ENCODE measurements at places on chromosomes 16 and 17.
A peak's percentile ranks its signal among the peaks of the same experiment; 100 is the strongest.

- DNase-seq: peak; percentile 13
These were observed 2.5 kb downstream of the CIAPIN1 start for GRCh38 chr16:57444711-57445110.

DNA sequence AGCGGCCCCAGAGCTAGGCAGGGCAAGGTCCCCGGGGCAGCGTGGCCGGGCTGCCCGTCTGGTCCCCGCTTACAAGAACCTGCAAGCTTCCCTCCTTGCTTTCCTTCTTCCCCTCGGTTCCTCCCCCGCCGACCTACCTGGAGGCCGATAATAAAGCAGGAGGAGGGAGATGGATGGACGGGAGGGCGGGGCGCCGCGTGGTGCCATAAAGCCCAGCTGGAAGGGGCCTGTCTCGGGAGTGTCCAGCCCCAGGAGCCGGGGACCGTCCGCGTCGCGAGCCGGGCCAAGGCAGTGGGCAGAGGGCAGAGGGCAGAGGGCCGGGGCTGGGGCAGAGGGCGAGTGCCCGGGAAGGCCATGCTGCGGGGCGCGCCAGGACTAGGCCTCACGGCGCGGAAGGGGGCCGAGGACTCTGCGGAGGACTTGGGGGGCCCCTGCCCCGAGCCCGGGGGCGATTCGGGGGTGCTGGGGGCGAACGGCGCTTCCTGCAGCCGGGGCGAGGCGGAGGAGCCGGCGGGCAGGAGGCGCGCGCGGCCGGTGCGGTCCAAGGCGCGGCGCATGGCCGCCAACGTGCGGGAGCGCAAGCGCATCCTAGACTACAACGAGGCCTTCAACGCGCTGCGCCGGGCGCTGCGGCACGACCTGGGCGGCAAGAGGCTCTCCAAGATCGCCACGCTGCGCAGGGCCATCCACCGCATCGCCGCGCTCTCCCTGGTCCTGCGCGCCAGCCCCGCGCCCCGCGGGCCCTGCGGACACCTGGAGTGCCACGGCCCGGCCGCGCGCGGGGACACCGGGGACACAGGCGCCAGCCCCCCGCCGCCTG, at the start of gene BHLHA9:
TSS of gene BHLHA9 (plus strand) at position 235 of the 820 bp plus-strand sequence. CDS start at position 355, 120 bp downstream.
- DNase-seq: no peak

DNA sequence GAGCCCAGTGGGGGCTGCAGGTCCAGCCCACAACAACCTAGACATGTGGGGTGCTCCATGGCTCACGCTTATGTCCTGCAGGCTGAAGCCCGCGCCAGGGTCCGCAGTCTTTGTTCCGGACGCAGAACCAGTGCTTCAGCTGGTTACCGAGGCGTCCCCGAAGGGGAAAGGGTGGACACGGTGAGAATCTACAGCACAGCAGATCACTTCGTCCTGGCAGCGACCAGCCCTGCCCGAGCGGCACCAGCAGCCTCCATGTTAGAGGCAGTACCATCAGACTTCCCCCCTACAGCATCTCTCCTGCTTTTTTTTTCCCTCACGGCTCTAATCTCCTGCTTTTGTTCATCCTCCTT, 1736.4 kb downstream of the TP53TG3F start:
- DNase-seq: no peak

DNA sequence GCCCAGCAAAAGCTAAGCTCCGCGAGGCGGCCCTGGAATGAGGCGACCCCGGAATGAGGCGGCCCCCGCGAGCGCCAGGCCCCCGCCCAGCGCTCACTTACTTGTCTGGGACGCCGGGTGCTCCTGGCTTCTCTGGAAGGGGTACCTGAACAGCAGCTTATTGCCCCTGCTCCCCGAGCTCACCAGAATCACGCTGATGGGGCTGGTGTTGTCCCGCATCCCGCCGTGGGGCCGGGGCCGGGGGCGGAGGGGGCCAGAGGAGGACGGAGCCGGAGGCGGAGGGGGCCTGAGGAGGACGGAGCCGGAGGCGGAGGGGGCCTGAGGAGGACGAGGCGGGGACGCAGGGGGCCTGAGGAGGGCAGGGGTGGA, 440 bp downstream of the NPRL3 start:
- DNase-seq: peak; percentile 20

- no peak for DNase-seq
These were observed at the start of gene SMIM36 for GRCh38 chr17:55510986-55511721. Gene SMIM36, minus strand, starts transcription at chr17:55511452.

GRCh38 chr17:79126139-79126538, 51.5 kb downstream of the ENGASE start:
- peak; percentile 3 for DNase-seq

DNA sequence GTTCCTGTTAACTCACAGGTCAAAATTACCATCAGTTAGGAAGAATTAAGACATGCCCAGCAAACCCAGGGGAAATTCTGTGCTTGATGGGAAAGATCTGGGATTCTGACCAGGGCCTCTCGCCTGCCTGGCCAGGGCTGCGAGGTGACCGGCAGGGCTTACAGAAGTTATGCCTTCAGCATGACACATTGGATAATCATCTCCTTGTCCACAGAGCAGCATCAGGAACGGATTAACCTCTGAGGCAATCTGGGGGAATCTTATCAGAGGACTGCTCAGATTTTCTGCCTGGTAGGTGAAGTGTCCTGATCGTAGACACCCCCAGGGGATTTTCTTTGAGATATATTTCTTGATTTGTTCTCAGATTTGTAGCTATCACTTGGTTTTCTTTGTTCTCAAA, 172.5 kb downstream of the HS3ST3A1 start:
- peak; percentile 93 for DNase-seq

DNA sequence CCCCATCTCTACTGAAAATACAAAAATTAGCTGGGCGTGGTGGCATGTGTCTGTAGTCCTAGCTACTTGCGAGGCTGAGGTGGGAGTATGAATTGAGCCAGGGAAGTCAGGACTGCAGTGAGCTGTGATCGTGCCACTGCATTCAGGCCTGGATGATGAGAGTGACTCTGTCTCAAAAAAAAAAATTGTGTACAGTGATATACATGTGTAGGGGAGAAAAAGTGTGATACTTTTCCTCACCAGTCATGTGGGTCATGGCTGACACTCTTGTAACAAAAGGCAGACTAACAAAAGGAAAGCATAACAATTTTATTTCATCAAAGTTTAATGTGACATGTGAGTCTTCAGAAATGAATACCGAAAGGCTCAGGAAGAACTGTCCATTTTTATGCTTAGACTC, 2.0 kb upstream of the ABCC12 start:
- DNase-seq: no peak

- DNase-seq: peak; percentile 14
These were observed 313.8 kb downstream of the C16orf95 start for GRCh38 chr16:87003414-87003755.

GRCh38 chr16:23802776-23803175, 33.0 kb upstream of the PRKCB start:
- DNase-seq: no peak

DNA sequence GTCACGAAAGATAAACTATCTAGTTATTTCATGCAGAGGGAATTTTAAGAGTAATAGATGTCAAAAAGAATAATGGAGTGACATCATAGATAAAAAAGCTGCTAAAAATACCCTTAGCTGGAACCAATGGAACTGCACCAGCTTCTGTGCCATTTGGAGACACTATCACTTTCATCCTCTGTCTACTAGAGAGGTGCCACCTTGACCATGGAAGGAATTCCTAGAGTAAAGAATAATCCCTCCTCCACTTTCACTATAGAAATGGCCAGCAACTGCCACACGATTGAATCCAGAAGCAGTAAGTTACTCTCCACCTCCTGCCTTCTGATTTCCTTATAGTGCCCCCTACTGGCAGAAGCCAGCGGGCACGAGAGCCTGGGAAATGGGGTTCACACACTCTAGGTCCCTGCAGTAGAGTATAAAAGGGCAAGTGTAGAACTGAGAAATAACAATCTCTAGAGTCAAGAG, 2.8 kb upstream of the ALDH3A2 start:
- peak; percentile 7 for DNase-seq

- DNase-seq: no peak
These were observed 115.4 kb downstream of the SALL1 start for GRCh38 chr16:51035711-51036110.

DNA sequence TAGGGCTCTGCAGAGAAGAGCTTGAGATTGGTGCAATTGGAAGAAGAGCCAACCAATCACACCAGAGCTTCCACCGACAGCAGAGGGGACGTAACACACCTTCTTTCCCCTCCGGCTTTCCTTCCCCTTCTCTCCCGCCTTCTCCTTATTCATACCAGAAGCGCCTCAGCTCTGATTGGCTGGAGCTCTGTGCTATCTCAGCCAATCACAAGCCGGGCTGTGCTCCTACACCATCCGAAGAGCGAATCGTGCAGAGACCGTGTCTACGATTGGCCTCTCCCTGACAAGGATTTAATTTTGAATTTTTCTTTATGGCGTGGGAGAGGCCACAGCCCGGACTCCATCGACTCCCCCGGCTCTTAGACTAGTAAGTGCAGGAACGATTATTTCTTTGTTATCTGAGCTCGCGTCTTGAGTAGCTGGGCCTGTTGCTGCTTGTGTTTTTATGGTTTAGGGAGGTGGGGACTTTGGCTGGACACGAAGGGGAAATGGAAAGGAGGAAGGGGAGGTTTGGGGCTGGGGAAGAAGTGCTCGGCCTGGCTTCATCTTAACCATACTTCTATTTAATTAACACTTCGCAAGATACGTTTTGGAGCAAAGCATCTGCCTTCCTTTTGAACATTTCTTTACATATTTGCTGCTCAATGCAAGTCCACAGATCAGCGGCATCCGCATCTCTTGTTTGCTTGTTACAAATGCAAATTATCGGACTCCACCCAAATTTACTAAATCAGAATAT, at the start of gene PRR11:
TSS of gene PRR11 (plus strand) at position 308 of the 739 bp plus-strand sequence. CDS start 14,007 bp downstream, outside the sequence.
- DNase-seq: peak; percentile 100

GRCh38 chr17:74516561-74517328, 14.5 kb downstream of the CD300LB start:
- DNase-seq: no peak

- no peak for DNase-seq
These were observed 46.6 kb upstream of the RPL38 start for GRCh38 chr17:74156878-74157277.

DNA sequence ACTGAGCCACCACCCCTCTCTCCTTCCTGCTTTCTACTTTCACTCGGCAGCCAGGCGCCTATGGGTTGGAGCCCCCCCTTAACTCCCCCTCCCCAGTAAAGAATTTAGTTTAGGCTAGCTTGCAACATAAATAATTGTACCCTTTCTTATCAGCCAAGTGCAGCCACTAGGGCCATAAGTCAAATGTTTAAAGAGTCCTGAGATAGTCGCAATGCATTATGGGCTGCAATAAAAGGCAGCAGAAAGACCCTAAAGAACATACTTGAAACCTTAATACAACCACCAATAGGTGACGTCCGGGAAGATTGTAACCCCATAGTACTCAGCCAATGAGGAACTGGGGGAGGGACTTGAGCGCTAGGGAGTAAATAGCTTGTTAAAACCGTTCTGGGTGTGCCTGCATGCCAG, 40.5 kb downstream of the C16orf82 start:
- no peak for DNase-seq

DNA sequence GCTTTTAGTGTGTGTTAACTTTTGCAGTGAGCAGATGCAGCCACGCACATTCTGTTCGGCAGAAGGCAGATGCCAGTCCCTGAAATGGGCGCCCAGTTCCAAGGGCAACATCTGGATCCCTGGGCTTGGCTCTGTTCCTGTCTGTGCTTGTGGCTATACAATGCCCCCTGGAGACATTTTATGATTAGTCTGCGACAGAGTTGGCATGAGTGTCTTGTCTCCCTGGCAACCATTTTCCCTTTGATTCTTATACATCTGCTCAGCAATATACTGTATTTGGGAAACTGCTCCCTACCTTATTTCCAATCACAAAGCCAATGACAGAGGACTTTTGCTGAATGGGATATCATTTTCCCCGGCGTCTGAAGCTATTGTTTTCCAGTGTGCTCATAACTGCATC, 1629.5 kb upstream of the GOT2 start:
- no peak for DNase-seq

DNA sequence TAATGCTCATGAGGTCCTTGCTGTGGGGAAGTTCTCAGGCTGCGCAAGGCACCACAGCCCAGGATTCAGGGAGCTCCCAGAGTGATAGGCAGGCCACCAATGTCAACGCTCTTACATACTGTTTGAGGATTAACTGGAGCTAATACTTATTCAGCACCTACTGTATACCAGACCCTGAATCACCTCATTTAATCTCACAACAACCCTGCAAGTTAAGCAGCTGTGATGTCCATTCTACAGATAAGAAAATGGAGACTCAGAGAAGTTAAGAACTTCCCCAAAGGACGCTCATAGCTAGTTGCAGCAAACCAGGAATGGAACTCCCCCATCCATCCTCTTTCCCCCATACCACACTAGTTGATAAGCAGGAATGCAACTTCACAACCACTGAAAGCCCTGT, 25.5 kb upstream of the CCR7 start:
- no peak for DNase-seq

- DNase-seq: no peak
These were observed 204.8 kb downstream of the FTO start for GRCh38 chr16:53908731-53909130.

DNA sequence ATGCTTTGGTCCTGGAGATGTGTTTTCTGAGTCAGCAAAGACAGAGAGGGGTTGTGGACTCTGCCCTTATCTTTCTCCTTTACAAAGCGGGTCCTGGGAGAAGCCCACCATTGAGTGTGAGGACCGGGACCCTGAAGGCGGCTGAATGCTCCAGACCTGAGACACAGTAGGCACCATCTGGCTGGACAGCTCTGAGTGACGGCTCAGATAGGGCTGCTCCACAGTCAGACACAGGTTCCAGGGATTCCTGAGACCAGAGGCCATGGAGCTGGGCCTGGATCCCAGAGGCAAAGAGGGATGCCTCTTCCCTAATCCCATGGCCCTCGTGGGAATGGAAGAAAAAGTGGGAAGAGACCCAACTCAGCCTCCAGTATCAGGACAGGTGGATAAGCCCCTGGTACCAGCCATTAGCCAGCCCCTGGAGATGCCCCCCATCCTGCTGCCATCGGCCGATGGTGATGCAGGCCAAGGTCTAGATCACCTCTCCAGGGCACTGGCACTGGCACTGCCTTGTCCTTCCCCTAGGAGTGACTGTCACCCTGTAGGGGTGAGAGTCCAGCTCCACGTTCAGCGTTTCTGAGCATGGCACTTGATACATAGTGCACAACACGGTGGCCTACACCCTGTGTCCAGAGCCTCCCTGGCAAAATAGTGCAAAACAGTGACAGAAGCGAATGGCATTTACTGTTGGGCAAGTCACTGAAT, 4.7 kb downstream of the MMP15 start:
- DNase-seq: no peak

DNA sequence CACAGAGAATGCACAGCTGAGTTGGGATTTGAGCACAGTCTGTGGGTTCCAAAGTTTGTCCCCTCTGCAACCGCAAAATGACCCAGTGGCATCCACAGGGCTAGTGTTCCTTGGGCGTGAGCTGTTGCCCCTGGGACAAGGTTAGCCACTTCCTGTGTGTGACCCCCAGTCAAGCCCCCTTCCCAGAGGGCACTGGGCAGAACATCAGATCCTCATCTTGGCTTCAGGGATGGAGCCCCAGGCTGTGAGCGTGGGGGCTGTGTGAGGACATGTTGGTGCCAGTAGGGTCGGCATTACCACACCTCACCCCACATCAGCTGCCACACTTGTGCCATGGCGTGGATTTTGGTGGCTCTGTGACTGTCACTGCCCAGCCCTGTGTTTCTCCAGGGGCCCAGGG, 55.3 kb downstream of the USP22 start:
- no peak for DNase-seq

All from EH (cell line).